ENCODE measurements at places on chromosomes 4 and X. TPM values are rescaled to one million over a fixed set of nuclear protein-coding genes. Genes with fewer than 3 reads are reported as not detected.

DNA sequence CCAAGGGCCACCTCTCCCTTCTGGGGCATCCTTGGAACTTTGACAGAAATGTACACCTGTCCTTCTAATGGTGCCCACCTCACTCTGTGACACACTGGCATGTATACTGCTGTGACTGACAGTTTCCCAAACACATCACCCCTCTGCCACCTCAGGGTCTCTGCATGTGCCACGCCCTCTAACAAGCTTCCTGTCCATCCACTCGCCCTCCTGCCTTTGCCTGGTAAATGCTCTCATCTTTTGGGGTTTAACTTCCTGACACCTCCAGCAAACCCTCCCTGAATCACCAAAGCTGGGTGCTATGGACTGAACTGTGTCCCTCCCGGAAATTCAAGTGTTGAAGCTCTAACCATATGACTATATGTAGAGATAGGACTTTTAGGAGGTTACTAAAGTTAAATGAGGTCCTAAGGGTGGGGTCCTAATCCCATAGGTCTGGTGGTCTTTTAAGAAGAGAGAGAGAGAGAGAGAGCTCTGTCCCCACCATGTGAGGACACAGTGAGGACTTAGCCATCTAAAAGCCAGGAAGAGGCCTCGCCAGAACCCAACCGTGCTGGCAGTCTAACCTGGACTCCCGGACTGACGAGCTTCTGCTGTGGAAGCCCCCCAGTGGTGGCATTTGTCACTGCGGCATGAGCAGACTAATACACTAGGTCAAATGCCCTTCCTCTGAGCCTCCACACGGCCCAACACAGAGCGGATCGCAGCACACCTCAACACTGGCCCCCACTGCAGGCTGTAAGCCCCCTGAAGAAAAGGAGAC, 95.6 kb downstream of the AFAP1 start:
- no peak overlapping the region for H3K4me3 ChIP-seq
- H3K4me1 ChIP-seq: peaks cover 14% of the 10 kb centered on the region
- no peaks in the 10 kb centered on the region for H3K27me3 ChIP-seq
- peak; percentile 80 for DNase-seq

DNA sequence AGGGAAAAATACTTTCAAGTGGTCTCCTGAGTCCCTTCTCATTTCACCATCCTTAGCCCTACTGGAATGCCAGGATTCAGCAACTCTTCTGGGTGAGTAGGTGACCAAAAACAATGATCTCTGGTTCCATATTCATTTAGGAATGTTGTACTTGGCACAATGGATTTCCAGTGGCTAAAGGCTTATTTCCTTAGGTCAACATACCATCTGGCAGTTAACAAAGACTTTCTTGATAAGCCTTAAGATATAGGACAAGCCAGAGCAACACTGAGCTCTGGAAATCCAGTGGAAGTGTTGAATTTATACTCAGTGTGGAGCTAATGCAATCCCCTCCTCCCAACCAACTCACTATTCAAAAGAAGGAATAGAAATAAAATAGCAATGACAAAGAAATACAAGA, 139.4 kb upstream of the EMCN start:
- H3K36me3 ChIP-seq: no peaks in the 10 kb centered on the region
- H3K4me3 ChIP-seq: no peak overlapping the region
- peaks cover 9% of the 10 kb centered on the region for H3K27me3 ChIP-seq
- no peaks in the 10 kb centered on the region for H3K4me1 ChIP-seq
- DNase-seq: no peak
- no peak overlapping the region for H3K27ac ChIP-seq

DNA sequence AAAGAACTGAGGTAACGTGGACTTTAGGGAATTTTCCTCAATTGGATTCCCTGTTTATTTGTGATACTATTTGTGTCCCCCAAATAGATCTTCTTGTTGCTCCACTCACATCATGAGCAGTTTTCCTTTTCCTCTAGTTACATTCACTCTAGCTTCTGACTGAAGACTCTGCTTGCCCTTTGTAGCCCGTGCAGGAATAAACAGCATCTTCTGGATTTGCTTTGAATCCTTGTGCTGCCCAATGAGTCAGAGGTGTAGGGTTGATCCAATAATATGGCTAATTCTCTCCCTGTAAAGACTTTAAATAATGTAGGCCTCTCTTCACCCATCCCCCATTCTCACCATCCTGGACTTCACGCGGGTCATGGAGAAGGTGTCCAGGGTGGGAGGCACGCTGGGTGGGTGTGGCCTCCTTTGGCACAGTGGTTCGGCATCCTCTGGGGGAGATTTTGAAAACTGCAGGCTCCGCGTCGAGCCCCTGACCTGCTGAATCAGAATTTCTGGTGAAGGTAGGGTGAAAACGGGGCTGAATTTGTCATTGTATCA, 9.0 kb downstream of the HAND2 start:
- peaks cover 6% of the 10 kb centered on the region for H3K36me3 ChIP-seq
- no peak overlapping the region for H3K4me3 ChIP-seq
- peak; percentile 8 for DNase-seq
- H3K4me1 ChIP-seq: peaks cover 6% of the 10 kb centered on the region

GRCh38 chrX:44474410-44474809, 68.2 kb downstream of the FUNDC1 start:
- no peaks in the 10 kb centered on the region for H3K27me3 ChIP-seq
- H3K4me3 ChIP-seq: no peak overlapping the region
- DNase-seq: no peak
- no peaks in the 10 kb centered on the region for H3K36me3 ChIP-seq
- no peak overlapping the region for H3K27ac ChIP-seq
- no peaks in the 10 kb centered on the region for H3K4me1 ChIP-seq

DNA sequence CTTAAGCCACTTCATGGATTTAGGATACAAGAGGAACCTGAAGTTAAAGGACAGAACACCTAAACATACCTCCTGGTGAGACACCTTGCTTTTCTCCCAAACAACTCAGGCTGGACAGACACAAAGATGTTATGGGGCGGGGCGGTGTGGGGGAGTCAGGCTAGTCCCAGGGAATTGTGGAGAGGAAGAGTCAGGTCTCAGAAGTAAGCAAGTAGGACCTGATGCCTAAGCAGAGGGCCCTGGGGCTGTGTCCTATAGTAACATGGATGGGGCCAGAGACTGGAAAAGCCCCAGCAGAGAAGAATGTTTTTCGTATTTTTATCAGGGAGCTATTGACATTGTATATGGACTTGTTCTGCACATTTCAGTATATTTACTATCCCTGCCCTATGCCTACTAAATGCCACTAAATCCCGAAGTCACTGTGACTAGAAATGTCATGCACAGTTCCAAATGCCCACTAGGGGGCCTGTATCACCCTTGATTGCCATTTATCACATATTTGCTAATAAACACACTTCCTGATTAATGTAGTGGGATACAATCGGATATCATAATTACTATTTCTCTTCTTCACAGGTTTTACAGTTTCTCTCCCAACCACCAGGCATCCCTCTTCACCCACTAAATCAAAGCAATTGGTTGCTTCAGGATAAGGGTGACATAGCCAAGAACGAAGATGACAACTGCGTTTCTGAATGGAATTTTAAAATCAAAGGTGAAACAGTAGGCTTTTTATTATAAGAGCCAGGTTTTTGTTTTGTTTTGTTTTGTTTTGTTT, 23.8 kb upstream of the ARHGAP10 start:
- H3K4me3 ChIP-seq: no peak overlapping the region
- peaks cover 13% of the 10 kb centered on the region for H3K27me3 ChIP-seq
- DNase-seq: peak; percentile 53
- H3K36me3 ChIP-seq: no peaks in the 10 kb centered on the region
- H3K27ac ChIP-seq: no peak overlapping the region
- H3K4me1 ChIP-seq: peaks cover 17% of the 10 kb centered on the region

- H3K27me3 ChIP-seq: peaks cover 2% of the 10 kb centered on the region
- no peaks in the 10 kb centered on the region for H3K4me1 ChIP-seq
- DNase-seq: no peak
- H3K4me3 ChIP-seq: no peak overlapping the region
- no peak overlapping the region for H3K27ac ChIP-seq
Measured at GRCh38 chrX:24676403-24677024, 17.2 kb upstream of the POLA1 start.

DNA sequence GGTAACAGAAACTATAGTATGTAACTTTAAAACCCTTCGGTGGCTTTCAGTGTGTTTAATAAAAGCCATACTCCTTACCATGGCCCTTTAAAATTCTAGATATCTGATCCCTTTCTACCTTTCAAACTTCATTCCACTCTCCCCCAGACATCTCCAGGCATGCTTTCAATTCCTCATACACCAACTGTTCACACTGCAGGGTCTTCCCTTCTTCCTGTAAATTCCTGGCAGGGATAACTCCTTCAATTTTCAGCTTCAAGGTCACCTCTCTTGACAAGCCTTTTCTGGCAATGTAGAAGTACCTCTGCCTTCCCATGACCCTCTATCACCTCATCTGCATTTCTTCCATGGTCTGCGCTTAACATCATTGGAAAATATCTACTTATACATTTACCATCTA, 60.8 kb downstream of the WDFY3 start:
- H3K27me3 ChIP-seq: no peaks in the 10 kb centered on the region
- H3K4me3 ChIP-seq: no peak overlapping the region
- no peaks in the 10 kb centered on the region for H3K36me3 ChIP-seq
- H3K27ac ChIP-seq: no peak overlapping the region
- no peak for DNase-seq
- H3K4me1 ChIP-seq: no peaks in the 10 kb centered on the region

GRCh38 chrX:113222305-113222704, 381.7 kb upstream of the AMOT start:
- no peak overlapping the region for H3K27ac ChIP-seq
- H3K4me3 ChIP-seq: no peak overlapping the region
- no peaks in the 10 kb centered on the region for H3K4me1 ChIP-seq

DNA sequence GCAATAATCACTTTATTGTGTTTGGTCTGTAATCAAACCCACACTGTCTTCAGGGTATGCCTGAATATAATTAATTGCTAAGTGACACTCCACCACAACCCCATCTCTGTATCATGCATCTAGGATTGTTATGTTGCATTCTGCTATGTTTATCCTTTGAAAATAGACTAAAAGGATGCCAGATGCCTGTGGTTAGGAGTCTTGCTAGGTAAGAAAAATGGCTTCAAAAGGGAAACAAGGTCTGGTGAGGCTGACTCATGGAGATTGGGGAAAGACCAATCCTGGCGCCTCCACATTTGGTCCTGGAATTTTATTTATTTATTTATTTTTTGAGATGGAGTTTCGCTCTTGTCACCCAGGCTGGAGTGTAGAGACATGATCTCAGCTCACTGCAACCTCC, 360.5 kb upstream of the SLC7A11 start:
- H3K27ac ChIP-seq: no peak overlapping the region
- no peak for DNase-seq
- H3K36me3 ChIP-seq: no peaks in the 10 kb centered on the region
- no peaks in the 10 kb centered on the region for H3K4me1 ChIP-seq

GRCh38 chr4:8067274-8067936, 91.2 kb downstream of the ABLIM2 start:
- H3K27me3 ChIP-seq: peaks cover 2% of the 10 kb centered on the region
- H3K36me3 ChIP-seq: peaks cover 3% of the 10 kb centered on the region
- no peak for DNase-seq

- no peak overlapping the region for H3K27ac ChIP-seq
- no peak for DNase-seq
- H3K4me1 ChIP-seq: no peaks in the 10 kb centered on the region
- no peak overlapping the region for H3K4me3 ChIP-seq
- peaks cover 4% of the 10 kb centered on the region for H3K27me3 ChIP-seq
- no peaks in the 10 kb centered on the region for H3K36me3 ChIP-seq
Measured at GRCh38 chr4:114396808-114397207, 201.8 kb upstream of the UGT8 start.

SLC49A3 gene
- total RNA-seq: 1.1 TPM

All from activated CD8-positive, alpha-beta memory T cell treated with anti-CD3 and anti-CD28 coated beads, Interleukin-2, amount 10 ng/mL, durations not matched to agents 7 days and 5 days (primary cell).